ENCODE measurements at places on chromosomes 5 and 9.

DNA sequence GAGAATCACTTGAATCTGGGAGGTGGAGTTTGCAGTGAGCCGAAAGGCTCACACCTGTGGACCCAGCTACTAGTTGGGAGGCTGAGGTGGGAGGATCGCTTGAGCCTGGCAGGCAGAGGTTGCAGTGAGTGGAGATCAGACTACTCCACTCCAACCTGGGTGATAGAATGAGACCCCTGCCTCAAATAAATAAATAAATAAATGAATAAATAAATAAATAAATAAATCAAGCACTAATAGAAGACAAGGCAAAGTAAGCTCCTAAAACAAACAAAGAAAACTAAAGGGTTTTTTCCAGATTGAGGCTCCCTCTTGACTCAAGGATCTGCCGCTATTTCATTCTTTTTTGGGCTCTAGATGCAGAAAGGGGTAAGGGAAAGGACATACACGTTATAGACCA lies 34.7 kb upstream of the CLINT1 start:
- DNase-seq: no peak

GRCh38 chr9:5712651-5713390 lies 83.9 kb downstream of the RIC1 start:
- DNase-seq: no peak

DNA sequence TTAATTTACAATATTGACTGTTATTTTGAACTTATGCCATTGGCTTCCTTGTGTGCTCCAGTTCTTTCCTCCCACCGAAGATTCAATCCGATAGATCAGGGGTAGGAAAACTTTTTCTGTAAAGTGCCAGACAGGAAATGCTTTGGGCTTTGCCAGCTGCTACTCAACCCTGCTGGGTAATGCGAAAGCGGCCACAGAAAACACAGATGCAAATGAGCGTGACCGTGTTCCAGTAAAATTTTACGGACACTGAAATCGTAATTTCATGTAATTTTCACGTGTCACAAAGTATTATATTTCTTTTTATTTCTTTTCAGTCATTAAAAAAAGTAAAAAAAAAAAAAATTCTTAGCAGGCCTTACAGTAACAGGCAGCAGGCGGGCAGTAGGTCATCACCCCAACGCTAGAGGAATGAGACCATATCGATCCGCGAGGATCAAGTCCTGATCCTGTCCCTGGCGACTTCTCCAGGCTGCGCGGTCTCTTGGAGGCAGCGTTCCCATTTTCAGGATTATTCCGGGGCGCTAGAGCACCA lies 599 bp downstream of the NMRK1 start:
- DNase-seq: peak; percentile 40

DNA sequence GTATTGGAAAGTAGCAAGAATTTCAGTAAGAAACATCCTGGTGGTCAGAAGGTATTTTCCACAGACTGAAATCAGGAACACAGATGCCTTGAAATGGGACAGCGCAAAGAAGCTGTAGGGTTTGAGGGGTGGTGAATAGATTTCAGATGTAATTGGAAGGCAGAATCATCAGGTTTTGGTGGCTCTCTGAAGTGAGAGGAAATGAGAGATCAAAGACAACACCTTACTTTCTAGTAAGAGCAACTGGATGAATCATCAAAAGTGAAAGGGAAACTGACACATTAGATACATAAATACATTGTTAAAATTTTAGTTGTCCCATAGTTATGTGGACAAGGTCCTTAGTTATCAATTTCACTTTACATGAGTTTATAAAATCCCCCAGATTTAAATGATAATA lies 188.2 kb upstream of the SLC27A6 start:
- no peak for DNase-seq

GRCh38 chr5:173789031-173789920 lies 98.9 kb upstream of the CPEB4 start:
- peak; percentile 90 for DNase-seq

DNA sequence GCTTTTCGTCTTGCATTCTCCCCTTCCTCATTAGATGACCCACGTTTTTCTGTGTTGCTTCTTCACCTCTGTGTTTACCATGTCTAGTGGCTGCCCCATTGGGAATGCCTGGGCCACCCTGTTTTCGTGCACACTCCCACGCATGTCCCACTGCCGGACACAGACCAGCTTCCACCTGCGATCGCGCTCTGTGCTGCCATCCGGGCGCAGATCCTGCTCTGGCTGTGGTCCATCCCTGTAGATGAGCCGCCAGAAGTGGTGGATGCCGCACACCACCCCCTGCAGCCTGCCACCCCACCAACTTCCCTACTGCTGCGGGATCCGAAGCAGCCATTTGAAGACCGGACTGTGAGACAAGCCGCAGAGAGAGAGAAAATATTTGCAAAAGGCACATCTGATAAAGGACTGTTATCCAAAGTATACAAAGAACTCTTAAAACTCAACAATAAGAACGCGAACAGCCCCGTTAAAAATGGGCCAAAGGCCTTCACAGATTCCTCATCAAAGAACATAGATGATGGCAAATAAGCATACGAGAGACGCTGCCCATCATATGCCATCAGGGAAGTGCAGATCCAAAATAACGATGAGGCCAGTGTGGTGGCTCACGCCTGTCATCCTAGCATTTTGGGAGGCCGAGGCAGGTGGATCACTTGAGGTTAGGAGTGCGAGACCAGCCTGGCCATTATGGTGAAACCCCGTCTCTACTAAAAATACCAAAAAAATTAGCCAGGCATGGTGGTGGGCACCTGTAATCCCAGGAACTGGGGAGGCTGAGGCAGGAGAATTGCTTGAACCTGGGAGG lies 163.7 kb downstream of the COL23A1 start:
- no peak for DNase-seq

DNA sequence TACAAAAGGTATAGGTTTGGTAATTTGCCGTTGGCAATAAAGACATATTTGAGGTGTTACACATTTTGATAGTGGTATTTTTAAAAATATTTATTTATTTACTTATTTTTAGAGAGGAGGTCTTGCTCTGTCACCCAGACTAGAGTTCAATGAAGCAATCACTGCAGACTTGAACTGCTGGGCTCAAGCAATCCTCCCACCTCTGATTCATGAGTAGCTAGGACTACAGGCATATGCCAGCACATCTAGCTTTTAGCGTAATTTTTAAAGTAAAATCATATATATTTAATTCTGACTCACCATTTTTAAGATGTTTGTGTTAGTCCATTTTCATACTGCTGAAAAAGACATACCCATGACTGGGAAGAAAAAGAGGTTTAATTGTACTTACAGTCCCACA lies 1974.3 kb downstream of the EFNA5 start:
- DNase-seq: no peak
